ENCODE measurements at places on chromosomes 5 and 9. TPM values are rescaled to one million over a fixed set of nuclear protein-coding genes. Genes with fewer than 3 reads are reported as not detected.
A peak's percentile ranks its signal among the peaks of the same experiment; 100 is the strongest.

GRCh38 chr9:35628389-35628991 is 10.3 kb upstream of the CD72 start:
- no peaks in the 10 kb centered on the region for H3K4me1 ChIP-seq
- no peak overlapping the region for H3K4me3 ChIP-seq
- H3K36me3 ChIP-seq: no peaks in the 10 kb centered on the region
- no peaks in the 10 kb centered on the region for H3K27me3 ChIP-seq
- no peak for DNase-seq
- no peak overlapping the region for H3K27ac ChIP-seq

DNA sequence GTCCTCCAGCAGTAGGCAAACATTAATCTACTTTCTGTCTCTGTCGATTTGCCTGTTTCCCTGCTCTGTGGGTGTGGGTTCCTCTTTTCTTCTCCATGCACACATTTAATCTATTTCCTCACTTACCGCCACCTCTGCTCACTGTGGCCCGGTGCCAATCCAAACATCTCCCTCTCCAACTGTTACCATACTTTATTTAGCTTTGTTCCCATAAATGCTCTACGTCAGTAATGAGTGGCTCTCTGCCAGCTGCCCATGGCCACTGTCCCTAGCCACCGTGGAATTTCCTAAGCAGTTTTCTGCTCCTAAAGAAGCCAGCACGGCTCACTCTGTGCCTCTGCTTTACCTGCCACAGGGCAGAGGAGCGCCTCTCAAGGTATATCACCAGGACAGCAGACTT is 19.5 kb upstream of the GOLPH3 start:
- peak; percentile 88 for DNase-seq
- peak overlapping the region; percentile 47 for H3K4me3 ChIP-seq
- no peaks in the 10 kb centered on the region for H3K27me3 ChIP-seq
- H3K4me1 ChIP-seq: peaks cover 16% of the 10 kb centered on the region
- no peaks in the 10 kb centered on the region for H3K36me3 ChIP-seq
- peak overlapping the region; percentile 51 for H3K27ac ChIP-seq

GRCh38 chr5:100889165-100889743 is 13.8 kb downstream of the ST8SIA4 start:
- no peak for DNase-seq
- peak overlapping the region; percentile 58 for H3K4me3 ChIP-seq
- no peaks in the 10 kb centered on the region for H3K27me3 ChIP-seq
- H3K27ac ChIP-seq: peak overlapping the region; percentile 66
- H3K36me3 ChIP-seq: no peaks in the 10 kb centered on the region
- H3K4me1 ChIP-seq: peaks cover 7% of the 10 kb centered on the region

DNA sequence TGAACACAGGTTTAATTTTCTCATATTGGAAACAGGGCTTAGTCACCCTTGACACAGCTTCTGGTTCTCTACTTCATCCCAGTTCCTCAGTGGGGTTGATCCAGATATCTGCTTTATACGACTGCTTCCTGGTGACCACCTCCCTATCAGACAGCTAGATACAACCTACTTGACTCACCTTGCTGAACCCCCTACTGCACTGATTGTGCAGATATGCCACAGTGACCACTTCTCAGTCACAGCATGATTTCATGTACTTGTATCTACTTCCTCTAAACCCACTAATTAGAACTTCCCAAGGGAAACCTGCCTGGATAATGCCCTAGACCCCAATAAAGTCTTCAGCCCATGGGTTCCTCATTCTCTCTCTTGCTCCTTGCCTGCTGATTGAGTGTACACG is 18.4 kb upstream of the RFK start:
- H3K27me3 ChIP-seq: no peaks in the 10 kb centered on the region
- no peaks in the 10 kb centered on the region for H3K4me1 ChIP-seq
- no peak overlapping the region for H3K27ac ChIP-seq
- no peak for DNase-seq

The ABCA1 gene
- 10.8 TPM for total RNA-seq
